ENCODE measurements at places on chromosomes 6 and 20.

DNA sequence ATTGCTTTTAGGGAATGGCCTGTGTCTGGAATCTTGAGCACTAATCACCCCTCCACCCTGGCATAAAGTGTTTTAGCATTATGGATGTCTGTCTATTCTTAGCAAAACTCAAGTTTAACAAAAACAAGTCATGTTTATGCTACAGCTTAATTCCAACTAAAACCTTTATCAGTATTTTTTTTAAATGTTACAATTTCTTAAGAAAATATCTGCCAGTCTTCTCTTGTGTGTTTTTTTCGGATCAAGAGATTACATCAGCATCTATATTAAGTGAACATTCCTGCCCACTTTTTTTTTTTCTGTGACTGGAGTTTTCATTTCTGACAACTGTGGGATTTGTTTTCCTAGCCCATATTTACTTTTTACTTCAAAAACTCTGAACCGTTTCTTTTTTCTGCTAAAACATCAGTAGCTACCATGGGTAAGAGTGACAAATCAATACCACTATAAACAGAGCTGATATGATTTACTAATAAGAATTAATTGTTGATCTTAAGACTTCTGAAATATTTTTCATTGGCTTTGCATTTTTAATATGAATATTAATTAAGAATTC is 94.3 kb downstream of the EDN1 start:
- DNase-seq, result no peak

GRCh38 chr6:162612613-162613012 is 115.0 kb downstream of the PRKN start:
- DNase-seq, result no peak

DNA sequence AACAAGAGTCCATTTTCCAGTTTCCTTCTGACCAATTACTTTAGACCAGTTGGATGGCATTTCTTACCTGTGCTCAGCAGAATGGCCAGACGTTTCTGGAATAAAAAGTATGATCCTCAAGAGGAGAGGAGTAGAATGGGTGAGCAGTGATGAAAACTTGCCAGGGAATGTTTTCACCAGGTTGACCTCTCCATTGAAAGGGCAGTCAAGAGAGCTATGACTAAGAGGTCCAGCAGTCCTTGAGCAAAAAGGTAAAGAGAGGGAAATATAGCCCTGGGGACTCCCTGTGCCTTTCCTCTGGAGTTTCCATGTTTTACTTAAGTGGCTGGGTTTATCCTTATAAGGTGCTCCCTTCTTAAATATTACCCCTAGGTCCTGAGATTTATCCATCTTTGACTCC is 210.9 kb downstream of the TBX18 start:
- DNase-seq, result no peak

GRCh38 chr6:11323666-11324452 is 91.4 kb upstream of the NEDD9 start:
- no peak for DNase-seq

Measured in stimulated activated CD8-positive, alpha-beta memory T cell treated with anti-CD3 and anti-CD28 coated beads, Interleukin-15, amount 100 ng/mL, for 24 hours (primary cell).